ENCODE measurements at places on chromosomes 6 and 20.

DNA sequence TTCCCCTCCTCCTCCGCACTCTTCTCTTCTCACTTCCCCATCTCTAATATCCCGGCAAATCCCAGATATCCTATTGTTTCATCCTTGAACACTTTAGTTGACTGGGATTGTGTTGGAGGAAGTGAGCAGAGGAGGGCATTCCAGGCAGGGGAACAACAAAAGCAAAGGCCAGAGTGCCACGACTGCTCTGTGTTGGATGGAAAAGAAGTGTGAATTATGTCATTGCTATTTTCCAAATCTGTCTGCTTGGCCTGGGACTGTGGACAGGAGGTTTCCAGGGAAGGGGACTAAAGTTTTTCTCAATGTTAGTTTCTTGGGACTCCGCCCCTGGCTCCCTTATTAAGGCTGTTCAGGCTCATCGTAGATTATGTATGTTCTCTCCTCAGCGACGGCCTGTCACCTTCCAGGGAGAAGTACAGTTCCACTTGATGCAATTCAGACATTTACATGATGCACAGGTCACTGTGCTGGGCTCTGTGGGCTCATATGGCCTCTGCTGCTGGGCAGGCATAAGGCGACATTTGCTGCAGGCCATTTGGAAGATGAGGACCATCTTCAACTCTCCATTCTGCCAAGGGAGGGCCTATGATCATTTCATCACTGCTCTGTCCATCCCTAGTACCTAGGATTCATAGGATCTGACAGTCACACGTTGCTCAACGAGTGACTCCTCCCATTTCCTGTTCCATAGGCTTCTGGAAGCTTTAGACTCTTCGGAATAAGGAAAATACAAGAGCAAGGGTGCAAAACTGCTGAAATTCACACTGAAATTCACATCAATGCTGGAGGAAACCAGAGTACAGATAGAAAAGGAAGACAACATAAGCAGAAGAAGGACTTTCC is 99.1 kb upstream of the KCNK16 start:
- DNase-seq, result no peak

DNA sequence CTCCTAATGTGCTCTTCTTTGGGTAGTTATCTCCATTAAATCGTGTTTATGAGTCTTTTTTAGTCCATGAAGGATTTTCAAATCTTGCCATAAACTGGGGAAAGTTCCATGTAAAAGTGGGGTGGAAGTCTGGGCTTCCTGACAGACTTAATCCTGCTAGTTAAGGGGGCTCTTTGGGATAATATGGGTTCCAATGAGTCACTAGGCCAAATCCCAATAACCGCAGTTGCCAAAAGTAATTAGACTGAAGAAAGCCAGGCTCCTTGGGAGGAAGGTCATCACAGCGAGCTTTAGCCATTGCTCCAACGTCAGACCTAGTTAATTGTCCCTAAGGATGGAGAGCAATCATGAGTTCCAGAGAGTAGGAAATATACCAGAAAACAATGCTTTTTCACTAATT is 10.8 kb downstream of the RSPO3 start:
- no peak for DNase-seq

DNA sequence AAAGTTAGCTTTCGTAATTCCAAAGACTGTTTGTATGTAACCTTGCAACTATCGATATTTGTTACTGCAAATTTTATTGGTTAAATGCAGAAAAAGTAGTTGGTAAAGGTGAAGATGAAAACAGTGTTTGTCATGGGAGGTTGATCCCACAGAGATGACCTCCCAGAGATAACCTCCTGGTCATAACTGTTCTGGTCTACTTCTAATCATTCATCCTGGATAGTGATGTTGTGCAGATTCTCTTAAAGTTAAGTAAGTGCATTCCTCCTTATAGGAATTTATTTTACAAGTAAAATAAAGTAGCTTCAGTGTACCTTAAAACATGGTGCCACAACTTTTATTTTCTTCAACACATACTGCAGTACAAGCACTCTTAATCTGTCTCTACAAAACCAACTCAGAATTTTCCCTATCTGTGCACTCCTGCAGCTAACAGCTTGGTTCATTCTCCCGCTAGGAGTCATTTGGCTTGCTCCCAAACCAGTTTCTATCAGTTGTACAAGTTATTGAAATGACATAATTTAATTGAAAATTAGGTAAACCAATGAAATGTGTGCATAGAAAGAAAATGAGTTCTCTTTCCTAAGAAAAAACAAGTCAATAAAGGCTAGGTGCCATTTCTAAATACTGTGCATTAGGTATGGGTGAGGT is 19.2 kb downstream of the METTL24 start:
- DNase-seq, result no peak

GRCh38 chr20:60244373-60245146 is 286.3 kb downstream of the CDH26 start:
- DNase-seq, result no peak

GRCh38 chr6:116278854-116279231 is 887 bp downstream of the TSPYL1 start:
- no peak for DNase-seq

DNA sequence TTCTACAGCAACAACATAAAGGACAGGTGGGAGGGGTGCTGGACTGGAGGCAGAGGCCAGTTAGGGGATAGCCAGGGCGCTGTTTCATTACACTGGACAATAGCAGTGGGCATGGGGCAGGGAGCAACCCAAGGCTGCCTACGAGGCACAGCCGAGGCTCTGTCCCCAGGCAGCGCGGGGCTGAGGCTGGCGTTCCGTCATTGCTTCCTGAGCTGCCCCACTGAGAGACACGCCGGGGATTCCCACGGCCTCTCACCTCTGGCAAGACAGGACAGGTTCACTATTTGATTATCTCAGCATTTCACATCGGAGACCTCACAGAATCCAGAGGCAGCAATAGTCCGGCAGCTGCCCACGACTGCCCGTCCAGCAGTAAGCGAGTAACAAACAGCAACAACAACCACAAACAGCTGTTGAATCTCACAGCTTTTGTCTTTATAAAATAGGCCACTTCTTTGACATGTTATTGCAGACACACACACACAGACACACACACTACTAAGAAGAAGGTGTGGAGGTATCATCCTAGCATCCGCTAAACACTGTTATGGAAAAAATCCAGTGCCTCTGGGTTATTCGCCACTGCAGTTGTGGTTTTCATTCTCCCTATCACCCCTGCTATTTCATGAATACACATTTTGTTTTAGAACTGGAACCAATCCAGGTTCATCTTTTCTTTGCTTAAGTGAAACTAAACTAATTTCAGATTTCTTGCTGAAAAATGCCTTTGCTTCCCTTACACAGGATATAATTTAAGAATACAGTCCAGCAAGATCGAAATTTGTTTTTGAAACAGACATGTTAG is 19.5 kb downstream of the KIF25 start:
- DNase-seq, result no peak

GRCh38 chr6:15439410-15440025 is 193.6 kb downstream of the JARID2 start:
- no peak for DNase-seq

- DNase-seq, result no peak
Observed at GRCh38 chr6:96966100-96966499, 41.6 kb downstream of the KLHL32 start.

- DNase-seq, result no peak
Observed at GRCh38 chr20:47680804-47681529, 104.3 kb downstream of the SULF2 start.

DNA sequence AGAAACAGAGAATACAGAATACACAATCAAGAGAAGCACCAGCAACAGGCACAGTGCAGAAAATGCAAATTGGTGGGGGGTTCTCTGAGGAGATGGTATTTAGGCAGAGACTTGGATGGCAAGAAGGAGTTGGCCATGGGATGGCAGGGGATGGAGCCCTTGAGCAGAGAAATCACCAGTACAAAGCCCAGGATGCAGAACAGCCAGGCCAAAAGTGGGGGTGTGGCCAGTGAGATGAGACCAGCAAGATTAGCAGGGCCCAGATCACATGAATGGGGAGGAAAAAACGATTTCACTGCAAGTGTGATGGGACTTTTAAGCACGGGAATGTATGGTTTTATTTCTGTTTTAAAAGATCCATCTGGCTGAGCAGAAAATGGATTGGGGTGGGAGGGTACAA is 63.4 kb downstream of the TRAM2 start:
- no peak for DNase-seq

DNA sequence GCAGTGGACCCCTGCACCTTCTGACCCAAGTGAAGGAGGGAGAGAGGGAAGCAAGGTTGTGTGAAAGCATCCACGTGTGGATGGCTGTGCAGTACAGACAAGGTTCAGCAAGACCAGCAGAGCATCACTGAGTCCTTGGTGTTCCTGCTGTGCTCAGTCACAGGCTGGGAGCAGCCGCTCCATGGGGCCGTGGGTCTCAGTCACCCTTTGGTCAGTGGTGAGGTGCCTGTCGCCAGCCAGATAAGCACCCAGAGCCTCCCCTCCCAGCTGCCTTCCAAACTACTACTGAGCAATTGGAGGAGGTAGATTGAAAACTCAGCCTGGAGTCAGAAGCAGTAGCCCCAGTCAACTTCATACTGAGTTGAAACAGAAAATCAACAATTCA is 218.9 kb downstream of the SLC24A3 start:
- DNase-seq, result no peak

- no peak for DNase-seq
Observed at GRCh38 chr6:6704103-6705060, 115.9 kb downstream of the LY86 start.

- DNase-seq, result no peak
Observed at GRCh38 chr6:101662111-101662897, 268.8 kb downstream of the GRIK2 start.

- no peak for DNase-seq
Observed at GRCh38 chr6:142684371-142684770, 260.6 kb downstream of the HIVEP2 start.

- DNase-seq, result no peak
Observed at GRCh38 chr20:57469418-57470211, 55.3 kb downstream of the CTCFL start.

DNA sequence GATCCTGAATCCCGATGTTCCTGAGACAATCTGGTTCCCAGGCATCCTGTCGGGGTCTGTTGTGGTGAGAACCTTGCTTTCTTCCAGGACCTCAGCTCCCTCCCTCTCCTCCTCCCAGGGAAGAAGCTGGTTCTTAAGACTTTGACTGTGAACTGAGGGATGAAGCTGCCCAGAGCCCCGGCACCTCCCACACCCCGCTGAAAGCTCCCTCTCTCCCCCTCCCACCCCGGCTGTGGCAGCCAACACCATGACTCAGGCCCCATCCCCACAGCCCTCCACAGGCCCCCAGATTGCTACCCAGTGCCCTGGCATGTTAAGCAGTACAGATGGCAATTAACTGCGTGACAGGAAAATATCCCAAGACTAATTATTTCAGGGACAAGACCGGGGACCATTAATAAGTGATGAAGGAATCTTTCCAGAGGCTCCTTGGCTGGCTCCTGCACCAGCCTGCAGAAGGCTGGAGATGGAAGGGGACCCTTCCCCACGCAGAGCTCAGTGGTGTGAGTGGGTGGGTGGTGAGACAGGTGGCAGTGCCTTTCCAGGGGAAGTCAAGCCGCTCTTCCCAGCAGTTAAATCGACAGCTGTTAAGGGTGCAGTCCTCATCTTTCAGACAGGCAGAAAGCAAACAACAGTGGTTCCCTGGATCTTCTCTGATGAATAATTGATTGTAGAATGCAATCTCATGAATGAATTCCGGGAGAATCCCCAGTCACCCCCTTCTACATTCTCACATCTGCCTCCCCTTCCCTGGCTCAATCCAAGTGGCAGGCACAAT is 237.9 kb downstream of the LRFN2 start:
- DNase-seq, result no peak

DNA sequence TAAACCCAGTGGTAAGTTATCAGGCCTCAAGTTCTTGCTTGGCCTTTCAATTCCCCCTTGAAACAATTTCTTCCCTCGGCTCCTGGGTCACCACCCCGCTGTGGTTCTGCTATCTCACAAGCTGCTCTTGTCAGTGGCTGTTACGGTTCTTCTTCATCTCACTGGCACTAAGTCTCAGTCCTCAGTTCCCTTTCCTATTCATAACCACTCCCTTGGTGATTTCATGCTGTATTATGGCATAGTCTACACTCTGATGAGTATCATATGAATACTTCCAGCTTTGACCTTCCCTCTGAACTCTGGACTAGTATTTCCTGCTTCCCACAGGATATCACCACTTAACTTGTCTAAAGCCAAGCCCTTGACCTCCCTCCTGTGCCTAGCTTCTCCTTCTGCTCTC is 7.9 kb downstream of the TAAR1 start:
- no peak for DNase-seq

- no peak for DNase-seq
Observed at GRCh38 chr20:18252597-18253451, 35.5 kb upstream of the ZNF133 start.

GRCh38 chr6:137391061-137391814 is 103.0 kb downstream of the OLIG3 start:
- no peak for DNase-seq

GRCh38 chr20:58847463-58847862 is 3.2 kb downstream of the GNAS-AS1 start:
- no peak for DNase-seq

DNA sequence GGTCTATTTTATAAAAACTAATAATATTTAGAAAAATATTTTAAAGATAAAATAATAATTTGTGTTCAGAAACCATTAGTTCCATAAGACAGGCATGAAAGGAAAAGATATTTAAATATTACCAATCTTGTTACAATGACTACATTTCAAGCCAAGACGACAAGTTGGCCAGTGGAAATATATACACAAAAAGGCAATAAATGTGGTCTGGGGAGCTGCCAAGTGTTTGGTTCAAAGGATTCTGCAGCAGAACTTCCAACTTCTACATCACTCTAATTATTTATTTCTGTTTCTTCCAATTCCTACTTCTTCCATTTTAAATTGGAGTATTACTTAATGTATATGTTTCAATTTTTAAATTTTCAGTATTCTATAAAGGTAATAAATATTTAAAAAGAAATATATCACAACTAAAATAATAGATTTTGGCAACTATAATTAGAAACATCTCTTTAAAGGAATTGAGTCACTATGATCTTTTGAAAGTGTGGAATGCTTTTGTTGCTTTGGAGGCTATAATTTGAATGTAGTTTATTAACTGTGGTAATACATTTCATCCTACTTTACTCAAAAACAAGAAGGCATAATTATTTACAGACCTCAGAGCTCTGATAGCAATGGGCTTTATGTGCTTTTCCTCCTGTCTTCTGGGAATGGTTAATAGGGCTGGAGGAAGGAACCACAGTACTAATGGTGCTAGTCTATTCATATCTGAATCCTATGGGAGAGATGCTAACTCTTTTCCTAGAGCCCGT is 129.7 kb upstream of the FAM184A start:
- no peak for DNase-seq

- DNase-seq, result no peak
Observed at GRCh38 chr20:33793011-33793931, 17.9 kb upstream of the CHMP4B start.

- no peak for DNase-seq
Observed at GRCh38 chr6:118981884-118982574, 47.1 kb upstream of the MCM9 start.
